Right renal pelvis (tissue), 4 donors: ENCODE measurements at places on chromosomes 5 and 9. TPM values are rescaled to one million over a fixed set of nuclear protein-coding genes. Genes with fewer than 3 reads are reported as not detected.

The FBP2 gene
- 0.08 TPM for polyA plus RNA-seq

The PCDHB11 gene
- 5.0 TPM for polyA plus RNA-seq

The NUTM2G gene
- 0.31 TPM for polyA plus RNA-seq

The PIP5K1B gene
- 8.5 TPM for polyA plus RNA-seq

The SMIM33 gene
- not detected for polyA plus RNA-seq

The BICD2 gene
- polyA plus RNA-seq = 29.1 TPM

The LCN9 gene
- polyA plus RNA-seq = not detected

The GBGT1 gene
- 3.3 TPM for polyA plus RNA-seq

The TXNDC15 gene
- 94.7 TPM for polyA plus RNA-seq

The DDX46 gene
- polyA plus RNA-seq = 65.2 TPM

The RASGEF1C gene
- polyA plus RNA-seq = 0.55 TPM

The SEMA6A gene
- 51.3 TPM for polyA plus RNA-seq

The FBXO10 gene
- polyA plus RNA-seq = 13.9 TPM

The OR1K1 gene
- not detected for polyA plus RNA-seq

The PSAT1 gene
- polyA plus RNA-seq = 70.5 TPM

The SGCD gene
- 4.8 TPM for polyA plus RNA-seq

The DMRT3 gene
- polyA plus RNA-seq = 1.0 TPM

The CCL28 gene
- 3.4 TPM for polyA plus RNA-seq

The ADRA1B gene
- polyA plus RNA-seq = 3.1 TPM

The LCN6 gene
- polyA plus RNA-seq = not detected

The GPRIN1 gene
- polyA plus RNA-seq = 1.6 TPM

The PHAX gene
- 84.3 TPM for polyA plus RNA-seq

The RASEF gene
- 6.8 TPM for polyA plus RNA-seq

The SIT1 gene
- 0.28 TPM for polyA plus RNA-seq

The TAF11L5 gene
- polyA plus RNA-seq = not detected

The TRIM7 gene
- polyA plus RNA-seq = 0.18 TPM

The LCNL1 gene
- 0.22 TPM for polyA plus RNA-seq

The NDST1 gene
- 53.2 TPM for polyA plus RNA-seq

The ARPC5L gene
- 40.9 TPM for polyA plus RNA-seq

The RMRP gene
- polyA plus RNA-seq = not detected

The TRAF1 gene
- polyA plus RNA-seq = 4.9 TPM

The SLC6A18 gene
- polyA plus RNA-seq = 1.6 TPM

The FOXD4L5 gene
- polyA plus RNA-seq = 0.07 TPM

The GMCL2 gene
- polyA plus RNA-seq = not detected

The MAP3K1 gene
- 84.9 TPM for polyA plus RNA-seq

The RETREG1 gene
- polyA plus RNA-seq = 48.6 TPM

The TLX3 gene
- not detected for polyA plus RNA-seq

The NRG2 gene
- 1.3 TPM for polyA plus RNA-seq

The FYB1 gene
- 5.2 TPM for polyA plus RNA-seq

The COL15A1 gene
- polyA plus RNA-seq = 30.1 TPM

The SAXO1 gene
- polyA plus RNA-seq = 0.17 TPM

The NPR3 gene
- 15.4 TPM for polyA plus RNA-seq

The MYMK gene
- not detected for polyA plus RNA-seq

The CAMK2A gene
- 2.8 TPM for polyA plus RNA-seq

The TERT gene
- polyA plus RNA-seq = 0.25 TPM

The EPB41L4B gene
- 18.6 TPM for polyA plus RNA-seq

The IL7R gene
- 1.3 TPM for polyA plus RNA-seq

The ARHGEF37 gene
- polyA plus RNA-seq = 5.9 TPM

The EIF4E1B gene
- 0.08 TPM for polyA plus RNA-seq

The ZNF883 gene
- polyA plus RNA-seq = 9.9 TPM

The PCA3 gene
- 1.5 TPM for polyA plus RNA-seq

The LCN15 gene
- polyA plus RNA-seq = not detected

The ZNF366 gene
- 3.4 TPM for polyA plus RNA-seq

The IFNA2 gene
- polyA plus RNA-seq = not detected

The FAM221B gene
- polyA plus RNA-seq = 0.10 TPM

The CDKN2A gene
- not detected for polyA plus RNA-seq

The MLANA gene
- 0.61 TPM for polyA plus RNA-seq

The STPG3 gene
- 1.9 TPM for polyA plus RNA-seq

The CCDC152 gene
- 11.6 TPM for polyA plus RNA-seq

The C5 gene
- 15.5 TPM for polyA plus RNA-seq
